ENCODE measurements at places on chromosomes 4 and X. TPM values are rescaled to one million over a fixed set of nuclear protein-coding genes. Genes with fewer than 3 reads are reported as not detected.

MAPK10 gene
- 19.2 TPM for total RNA-seq

PASD1 gene
- not detected for total RNA-seq

MAGEA4 gene
- total RNA-seq, result not detected

CT45A2 gene
- total RNA-seq, result not detected

HOPX gene
- not detected for total RNA-seq

F8A3 gene
- total RNA-seq, result 5.6 TPM

SHROOM2 gene
- 8.2 TPM for total RNA-seq

TCEAL6 gene
- total RNA-seq, result not detected

TMEM271 gene
- total RNA-seq, result not detected

SMIM10 gene
- 3.3 TPM for total RNA-seq

HSFX1 gene
- 2.1 TPM for total RNA-seq

IL1RAPL1 gene
- not detected for total RNA-seq
